ENCODE measurements at places on chromosomes 5 and 9.
A peak's percentile ranks its signal among the peaks of the same experiment; 100 is the strongest.

DNA sequence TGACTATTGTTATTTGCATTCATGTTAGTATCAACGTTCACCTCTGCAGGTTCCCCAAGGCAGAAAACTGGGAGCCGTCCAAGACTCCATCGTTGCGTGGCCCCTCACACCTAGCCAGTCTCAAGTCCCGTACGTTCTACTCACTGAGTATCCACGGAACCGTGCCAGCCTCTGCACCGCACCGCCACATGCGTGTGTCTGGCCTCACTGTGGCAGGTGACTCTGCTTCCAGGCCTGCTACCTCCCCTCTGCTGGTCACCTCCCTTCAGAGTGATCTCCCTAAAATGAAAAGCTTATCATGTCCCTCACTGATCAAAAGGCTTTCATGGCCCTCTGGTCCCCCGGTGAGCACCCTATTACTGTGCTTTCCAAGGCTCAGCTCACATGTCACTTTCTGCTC, 108.1 kb downstream of the GABBR2 start:
- no peak for DNase-seq

DNA sequence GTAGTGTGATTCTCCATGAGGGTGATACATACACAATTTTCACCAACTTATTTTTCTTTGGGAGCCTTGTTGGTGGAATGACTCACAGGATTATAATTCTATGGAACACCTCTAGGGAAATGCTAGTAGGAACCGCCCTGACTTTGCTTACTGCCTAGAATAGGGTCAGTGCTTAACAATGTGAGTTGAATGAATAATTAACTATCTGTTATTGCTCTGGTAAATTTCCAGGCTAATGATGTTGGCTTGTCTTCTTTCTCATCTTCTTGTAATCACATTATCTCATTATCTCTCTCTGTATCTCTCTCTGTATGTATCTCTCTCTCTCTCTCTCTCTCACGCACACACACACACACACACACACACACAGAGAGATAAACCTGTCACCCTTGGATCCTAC, 291.1 kb downstream of the TRIM32 start:
- DNase-seq: no peak

- DNase-seq: no peak
Observed at GRCh38 chr9:101468116-101468515, 32.5 kb upstream of the ALDOB start.

- no peak for DNase-seq
Observed at GRCh38 chr9:130499804-130500263, 55.1 kb downstream of the ASS1 start.

DNA sequence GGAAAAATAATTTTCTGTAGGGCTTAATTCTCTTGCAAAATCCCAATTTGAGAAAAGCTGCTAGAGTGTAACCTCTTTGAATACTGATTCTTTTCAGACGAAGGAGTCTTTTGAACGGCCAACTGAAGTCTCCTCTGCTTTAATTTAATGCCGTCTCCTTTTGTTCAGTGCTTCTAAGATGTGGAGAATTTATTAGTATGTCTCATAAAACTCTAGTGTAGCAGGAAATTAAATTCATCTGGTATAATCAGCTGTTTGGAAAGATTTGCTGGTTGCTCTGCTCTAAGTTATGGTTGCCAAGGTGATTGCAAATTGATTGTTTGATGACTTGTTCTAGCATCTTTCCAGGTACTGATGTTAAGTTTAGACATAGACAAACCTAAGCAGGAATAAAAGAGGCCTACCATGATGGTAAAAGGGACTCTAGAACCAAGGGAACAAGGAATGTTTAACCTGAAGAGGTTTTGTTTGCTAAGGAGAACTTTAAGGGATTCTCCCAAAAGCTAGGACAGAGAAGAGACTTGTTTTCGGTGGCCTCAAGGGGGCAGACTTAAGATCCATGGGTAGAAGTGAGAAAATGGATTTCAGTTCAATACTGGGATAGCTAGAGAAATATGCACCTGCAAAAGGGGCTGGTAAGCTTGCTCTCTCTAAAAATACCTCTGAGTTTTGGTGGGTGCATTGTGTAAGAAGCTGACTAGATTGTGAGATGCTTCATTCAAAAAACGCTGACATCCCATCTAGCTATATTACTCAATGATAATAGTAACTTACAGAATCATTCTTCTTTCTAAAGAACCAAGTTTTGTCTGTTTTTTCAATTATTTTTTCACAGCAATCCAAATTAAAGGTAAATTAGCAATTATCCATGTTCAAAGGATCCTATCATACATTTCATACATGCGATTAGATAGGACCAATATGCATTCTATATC, 5.7 kb upstream of the ADRB2 start:
- DNase-seq: peak; percentile 32

DNA sequence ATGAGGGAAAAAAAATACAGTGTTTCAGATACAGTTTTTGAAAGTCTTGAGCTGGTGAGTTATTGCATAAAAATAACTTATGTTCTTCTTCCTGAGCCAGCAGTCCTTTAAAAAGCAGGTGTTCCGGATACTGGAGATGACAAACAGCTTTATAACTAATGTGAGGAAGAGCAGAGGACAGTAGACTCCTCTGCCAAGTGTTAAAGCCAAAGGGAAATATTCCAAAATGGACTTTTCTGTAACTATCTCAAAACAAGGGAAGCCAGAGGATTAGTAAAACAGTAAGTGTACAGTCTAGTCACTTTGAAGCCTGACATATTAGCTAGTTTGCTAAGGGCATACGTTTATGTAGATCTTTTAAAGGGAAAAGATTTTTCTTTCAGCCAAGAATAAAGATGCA, 11.0 kb upstream of the SNCAIP start:
- DNase-seq: no peak

- peak; percentile 55 for DNase-seq
Observed at GRCh38 chr9:96009690-96010472, 134.4 kb downstream of the ERCC6L2 start.

DNA sequence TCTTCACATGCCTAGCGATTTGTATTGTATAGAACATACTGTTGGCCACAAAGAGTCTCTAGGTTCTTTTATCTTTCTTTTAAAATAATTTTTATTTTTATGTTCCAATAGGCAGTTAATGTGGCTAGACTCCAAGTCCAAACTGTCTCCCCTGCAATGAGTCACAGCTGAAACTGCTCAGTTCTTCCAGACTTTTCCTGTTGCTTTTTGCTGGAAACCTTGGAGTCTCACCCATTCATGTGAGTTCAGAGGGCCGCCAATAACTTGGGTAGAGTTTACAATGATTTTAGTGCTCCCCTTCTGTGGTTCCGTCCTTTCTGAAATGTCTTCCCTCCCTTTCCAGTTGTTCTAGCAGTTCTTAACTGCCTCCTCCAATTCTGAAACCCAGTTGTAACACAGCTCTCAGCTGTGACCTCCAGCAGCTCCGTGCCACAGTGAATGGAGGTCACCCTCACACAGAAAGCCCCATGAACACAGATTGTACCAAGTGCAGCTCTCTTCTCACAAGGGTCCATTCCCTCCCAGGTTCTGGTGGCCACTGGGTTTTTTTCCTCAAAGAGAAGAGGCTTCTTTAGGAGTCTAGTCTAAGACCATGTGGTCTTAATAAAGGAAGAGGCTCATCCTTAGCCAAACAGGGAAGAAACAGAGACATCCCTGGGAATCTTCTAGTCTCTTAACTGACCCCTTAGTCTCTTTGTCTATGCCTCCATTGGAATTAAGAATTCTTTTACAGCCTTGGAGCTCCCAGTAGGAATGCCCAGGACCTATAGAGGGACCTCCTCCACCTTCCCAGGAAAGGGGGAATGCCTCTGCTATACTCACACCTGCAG, 198.5 kb downstream of the SPOCK1 start:
- DNase-seq: no peak

DNA sequence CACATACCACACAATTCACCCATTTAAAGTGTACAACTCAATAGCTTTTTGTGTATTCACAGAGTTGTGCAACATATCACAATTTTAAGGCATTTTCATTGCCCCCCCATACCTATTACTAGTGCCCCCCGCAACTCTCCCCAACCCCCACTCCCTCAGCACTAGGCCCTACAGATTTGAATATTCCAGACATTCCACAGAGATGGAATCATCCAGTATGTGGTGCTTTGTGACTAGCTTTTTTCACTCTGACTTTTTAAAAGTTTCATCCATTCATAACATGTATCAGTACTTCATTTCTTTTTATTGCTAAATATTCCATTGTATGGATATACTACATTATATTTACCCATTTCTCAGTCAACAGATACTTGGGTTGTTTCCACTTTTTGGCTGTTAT, 102.9 kb upstream of the LRRTM2 start:
- DNase-seq: no peak

DNA sequence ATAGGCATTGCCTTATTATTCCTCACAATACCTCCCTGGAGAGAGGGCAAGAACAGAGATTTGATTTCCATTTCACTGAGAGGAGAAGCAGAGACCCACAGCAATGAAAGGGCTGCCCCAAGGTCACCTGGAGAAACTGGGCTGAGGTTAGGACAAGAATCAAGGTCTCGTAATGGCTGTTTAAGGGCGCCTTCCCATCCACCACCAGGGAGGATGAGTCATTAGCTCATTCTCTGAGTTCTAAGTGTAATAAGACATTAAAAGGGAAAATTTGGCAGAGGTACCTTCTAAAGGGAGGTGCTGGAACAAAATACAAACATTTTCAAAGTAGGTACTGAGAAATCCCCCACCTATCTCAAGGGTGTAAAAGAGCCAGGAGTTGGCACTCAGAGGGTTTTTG, 52.6 kb upstream of the TCERG1 start:
- DNase-seq: no peak

- no peak for DNase-seq
Observed at GRCh38 chr9:123074628-123075027, 41.2 kb downstream of the GPR21 start.

DNA sequence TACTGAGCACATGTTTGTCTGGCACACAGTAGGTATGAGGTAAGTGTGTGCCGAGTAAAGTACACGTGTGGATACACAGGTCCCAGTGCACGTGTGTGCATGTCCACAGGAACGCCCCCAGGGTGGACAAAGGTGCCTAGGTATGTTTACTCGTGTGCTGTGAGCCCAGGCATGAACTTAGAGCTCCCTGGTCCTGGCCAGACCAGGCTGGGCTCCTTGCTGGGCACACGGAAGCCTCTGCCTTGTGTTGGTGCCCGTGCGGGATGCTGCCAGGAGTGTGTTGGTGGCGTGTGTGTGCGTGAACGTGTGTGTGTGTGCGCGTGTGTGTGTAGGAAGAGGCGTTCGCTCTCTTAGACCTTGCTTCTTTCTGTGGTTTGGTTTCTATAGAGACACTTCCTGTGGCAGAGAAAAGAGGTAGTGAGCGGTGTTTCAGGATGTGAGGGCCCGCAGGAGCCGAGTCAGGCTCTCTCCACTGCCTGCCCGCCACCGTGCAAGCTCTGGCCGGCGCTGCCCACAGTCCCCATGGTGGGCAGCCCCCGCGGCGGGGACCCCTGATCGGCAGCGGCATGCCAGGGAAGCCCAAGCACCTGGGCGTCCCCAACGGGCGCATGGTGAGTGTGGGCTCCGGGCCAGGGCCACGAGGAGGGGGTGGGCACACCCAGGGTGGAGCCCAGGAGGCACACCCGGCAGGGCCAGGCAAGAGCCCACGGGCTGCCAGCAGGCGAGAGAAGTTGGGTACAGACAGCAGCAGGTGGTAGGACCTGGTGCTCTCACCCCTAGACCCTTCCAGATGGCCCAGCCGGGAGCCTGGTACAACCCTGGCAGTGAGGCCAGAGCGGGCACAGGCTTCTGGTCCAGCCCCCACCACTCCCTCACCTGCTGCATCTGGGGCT, at the start of gene RGS14:
Gene RGS14 (plus strand): TSS at position 466 of the 893 bp plus-strand sequence. CDS start 101 bp downstream, at position 567.
- peak; percentile 94 for DNase-seq

DNA sequence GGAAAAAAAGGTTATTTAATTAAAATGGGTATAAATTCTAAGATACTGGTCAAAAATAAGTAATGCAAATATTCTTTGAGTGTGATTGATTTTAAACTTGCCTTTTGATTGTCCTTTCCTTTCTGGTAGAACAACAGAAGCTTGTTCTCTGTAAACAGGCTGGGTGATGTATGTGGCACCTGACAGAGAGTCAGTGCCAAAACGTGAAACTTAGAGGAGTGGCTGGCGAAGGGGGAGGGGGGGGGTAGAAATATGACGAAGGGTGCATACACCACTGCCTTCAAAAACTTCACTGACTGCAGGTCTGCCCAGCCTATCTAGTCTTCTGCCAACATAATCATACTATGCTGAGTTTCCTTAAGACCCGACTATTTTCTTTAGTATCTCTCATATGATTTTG, 629.8 kb upstream of the SEMA6A start:
- DNase-seq: no peak

GRCh38 chr5:50766967-50767366, 100.5 kb downstream of the PARP8 start:
- no peak for DNase-seq

DNA sequence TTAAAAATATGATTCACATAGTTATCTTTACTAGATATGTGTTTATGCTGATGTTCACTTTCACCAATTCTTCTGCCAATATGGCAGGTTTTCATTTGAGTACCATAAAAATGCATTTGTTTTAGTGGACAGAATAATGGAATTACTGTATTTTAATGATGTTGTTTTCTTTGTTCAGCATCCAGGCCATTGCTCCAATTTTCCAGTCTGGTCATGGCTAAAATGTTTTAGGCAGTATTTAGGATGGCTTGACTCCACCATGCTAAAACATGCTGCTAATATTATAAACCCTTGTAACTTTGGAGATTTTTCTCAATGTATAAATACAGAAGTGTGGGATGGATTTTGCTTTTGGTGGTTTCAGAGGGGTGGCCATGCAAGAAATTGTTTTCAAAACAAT, 273.0 kb upstream of the RPS23 start:
- no peak for DNase-seq

DNA sequence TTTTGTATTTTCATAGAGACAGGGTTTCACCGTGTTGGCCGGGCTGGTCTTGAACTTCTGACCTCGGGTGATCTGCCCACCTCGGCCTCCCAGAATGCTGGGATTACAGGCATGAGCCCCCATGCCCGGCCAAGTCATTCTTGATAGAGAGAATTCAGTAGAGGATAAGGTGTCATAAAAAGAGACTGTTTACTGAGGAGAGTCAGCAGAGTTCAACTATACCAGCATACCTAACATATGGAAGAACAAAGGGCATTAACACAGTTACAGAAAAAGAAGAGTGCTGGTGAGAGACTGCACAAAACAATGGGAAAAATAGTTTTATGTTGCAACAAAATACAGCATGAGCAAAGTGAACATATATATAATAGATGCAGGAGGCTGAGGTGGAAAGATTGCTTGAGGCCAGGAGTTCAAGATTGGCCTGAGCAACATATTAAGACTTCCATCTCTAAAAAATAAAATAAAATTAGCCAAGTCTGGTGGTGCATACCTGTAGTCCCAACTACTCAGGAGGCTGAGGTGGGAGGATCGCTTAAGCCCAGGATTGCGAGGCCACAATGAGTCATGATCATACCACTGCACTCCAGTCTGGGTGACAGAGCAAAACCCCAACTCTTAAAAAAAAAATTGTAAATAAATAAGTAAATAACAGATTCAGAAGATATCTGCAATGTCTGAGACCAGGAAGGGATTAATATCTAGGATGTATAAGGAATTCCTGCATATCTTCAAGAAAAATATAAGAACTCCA, 19.5 kb downstream of the B4GALT1 start:
- no peak for DNase-seq
